AG04449 (cell line): ENCODE measurements at places on chromosomes 2 and 18.

- DNase-seq, result no peak
Measured at GRCh38 chr2:71530641-71531332, 77.4 kb downstream of the DYSF start.

DNA sequence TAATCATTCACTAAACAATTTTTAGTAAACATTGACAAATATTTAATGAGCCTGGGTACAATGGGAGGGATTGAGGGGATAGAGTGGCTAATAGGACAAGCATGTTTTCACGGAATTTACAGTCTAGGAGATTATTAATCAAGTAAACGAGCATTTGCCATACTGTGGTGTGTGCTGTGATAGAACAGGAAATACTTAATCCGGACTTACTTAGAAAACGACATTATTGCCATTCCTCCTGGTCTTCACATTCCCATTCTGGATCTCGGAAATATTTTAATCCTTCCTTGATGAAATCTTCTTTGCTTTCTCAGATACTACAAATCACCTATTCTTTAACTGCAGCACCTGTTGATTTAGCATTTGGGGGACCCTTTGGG lies 905 bp downstream of the TTLL4 start:
- no peak for DNase-seq

DNA sequence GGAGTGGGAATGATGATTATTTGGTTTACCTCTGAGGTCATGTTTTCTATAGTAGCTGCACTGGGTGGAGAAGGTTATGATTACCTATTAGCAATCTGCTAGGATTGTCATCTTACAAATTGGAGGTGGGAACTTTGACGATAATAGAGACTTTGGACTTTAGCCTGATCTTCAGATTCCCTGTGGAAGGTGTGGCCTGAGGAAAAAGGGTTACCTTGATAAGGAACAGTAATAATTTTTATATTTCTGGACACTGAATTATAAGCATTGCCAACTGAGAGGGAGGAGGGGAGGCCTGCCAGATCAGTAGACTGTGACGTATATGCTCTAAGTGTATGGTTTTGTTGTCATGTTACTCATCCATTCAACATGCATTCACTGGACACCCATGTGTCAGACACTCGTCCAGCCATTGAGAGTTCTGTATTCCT lies 183.4 kb upstream of the FOSL2 start:
- no peak for DNase-seq

GRCh38 chr2:45278365-45279078 lies 269.3 kb upstream of the SIX2 start:
- DNase-seq, result no peak

- no peak for DNase-seq
Measured at GRCh38 chr18:62838475-62839098, 123.2 kb downstream of the PHLPP1 start.
